ENCODE measurements at places on chromosomes 5 and 9.

DNA sequence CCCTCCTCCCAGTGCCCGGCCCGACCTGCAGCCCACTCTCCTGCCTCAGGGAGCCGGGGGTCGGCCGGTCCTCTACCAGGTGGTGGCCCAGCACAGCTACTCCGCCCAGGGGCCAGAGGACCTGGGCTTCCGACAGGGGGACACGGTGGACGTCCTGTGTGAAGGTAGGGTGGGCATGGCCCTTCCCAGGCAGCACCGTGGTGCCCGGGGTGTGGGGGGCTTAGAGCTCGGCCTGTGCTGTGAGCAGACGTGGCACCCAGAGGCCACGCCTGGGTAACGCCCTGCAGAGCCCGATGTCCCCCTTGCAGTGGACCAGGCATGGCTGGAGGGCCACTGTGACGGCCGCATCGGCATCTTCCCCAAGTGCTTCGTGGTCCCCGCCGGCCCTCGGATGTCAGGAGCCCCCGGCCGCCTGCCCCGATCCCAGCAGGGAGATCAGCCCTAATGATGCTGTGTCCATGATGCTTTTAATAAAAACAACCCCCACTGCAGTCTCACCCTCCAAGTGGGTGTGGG, 7.2 kb downstream of the ENTPD8 start:
- no peak for DNase-seq

DNA sequence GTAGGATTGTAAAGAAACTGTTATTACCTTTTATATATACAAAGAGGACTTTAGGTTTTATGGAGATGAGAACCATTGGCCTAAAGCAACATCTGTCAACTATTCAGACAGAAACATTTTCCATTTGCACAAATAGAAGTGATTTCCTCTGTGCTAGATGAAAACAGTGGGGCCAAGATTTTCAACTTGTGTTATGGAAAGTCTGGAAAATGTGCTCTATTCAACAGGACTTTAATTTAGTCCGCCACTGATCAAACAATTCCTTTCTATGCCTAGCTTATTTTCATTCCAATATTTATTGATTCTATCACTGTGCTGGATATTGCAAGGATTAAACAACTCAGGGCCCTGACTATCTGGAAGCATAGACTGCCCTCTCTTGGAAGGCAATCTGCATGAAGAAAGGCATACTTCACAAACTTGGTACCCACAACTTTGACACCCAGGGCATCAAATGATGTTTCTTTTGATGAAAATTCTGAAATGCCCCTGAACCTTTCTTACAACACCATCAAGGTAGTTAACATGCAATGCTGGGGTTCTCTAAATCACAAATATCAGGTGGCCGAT, 126.6 kb upstream of the HMHB1 start:
- peak; percentile 14 for DNase-seq

DNA sequence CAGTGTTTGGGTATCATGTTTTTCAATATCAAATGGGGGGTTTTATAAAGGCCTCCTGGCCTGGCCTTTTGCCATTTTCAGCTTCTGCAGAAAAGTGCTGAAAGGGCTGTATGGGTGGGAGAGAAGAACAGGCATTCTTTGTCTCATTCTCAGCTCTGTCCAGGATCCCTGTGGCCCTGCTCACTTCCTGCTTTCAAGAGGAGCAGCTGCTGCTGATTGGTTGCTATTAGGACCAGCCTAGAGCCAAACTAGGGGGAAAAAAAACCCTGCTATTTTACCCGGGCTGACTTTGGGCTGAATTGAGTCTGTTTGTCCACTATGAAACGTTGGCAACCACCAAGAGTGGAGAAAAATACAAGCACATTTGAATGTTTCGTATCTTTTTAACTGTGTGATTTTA, 117.1 kb downstream of the CMYA5 start:
- peak; percentile 24 for DNase-seq

DNA sequence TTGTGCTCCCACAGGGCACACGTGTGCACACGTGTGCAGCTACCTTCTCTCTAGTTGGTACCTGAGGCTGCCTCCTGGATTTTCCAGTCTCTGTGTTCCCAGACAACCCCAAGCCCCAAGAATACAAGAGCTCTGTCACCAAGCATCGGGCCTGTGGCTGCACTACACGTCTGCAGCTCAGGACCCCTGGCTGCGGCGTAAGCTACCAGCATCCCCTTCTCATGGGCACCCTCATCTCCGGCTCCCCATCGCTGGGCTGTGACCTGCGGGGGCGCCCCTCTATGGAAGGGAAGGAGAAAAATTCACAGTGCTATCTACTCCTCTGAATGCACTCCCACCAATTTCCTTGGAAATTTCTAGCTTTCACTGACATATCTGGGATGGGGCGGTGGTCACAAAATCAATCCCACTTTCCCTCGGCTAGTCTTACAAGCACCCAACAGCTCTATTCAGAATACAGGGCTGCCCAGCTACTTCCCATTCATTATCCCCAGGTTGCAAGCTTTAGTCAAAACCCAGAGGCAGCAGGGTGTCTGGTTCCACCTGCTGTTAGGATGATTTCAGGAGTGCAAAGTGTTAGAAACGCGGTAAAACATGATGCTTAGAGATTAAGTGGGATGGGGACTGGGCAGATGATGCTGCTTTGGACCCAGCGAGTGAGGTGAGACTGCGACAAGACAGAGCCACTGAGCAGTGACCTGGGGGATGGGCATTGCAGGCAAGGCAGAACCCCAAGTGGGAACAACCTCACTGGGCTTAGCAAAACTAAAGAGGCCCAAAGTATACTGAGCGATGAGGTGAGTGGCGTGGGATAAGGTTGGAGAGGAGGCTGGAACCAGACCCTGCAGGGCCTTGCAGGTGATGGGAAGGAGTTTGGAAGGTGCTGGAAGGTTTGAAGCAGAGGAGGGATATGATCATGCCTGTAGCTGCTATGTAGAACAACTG, 121.7 kb downstream of the KCNIP1 start:
- DNase-seq, result no peak

GRCh38 chr5:55763746-55764420, 26.0 kb downstream of the DDX4 start:
- no peak for DNase-seq

GRCh38 chr9:37693260-37693659, 42.5 kb downstream of the FRMPD1 start:
- DNase-seq, result no peak

- DNase-seq, result no peak
These were observed 346.2 kb upstream of the CTNND2 start for GRCh38 chr5:12250454-12250853.

- DNase-seq, result peak; percentile 50
These were observed 59.9 kb downstream of the EFNA5 start for GRCh38 chr5:107610798-107611197.

- no peak for DNase-seq
These were observed 30.8 kb upstream of the PURA start for GRCh38 chr5:140083120-140083519.

DNA sequence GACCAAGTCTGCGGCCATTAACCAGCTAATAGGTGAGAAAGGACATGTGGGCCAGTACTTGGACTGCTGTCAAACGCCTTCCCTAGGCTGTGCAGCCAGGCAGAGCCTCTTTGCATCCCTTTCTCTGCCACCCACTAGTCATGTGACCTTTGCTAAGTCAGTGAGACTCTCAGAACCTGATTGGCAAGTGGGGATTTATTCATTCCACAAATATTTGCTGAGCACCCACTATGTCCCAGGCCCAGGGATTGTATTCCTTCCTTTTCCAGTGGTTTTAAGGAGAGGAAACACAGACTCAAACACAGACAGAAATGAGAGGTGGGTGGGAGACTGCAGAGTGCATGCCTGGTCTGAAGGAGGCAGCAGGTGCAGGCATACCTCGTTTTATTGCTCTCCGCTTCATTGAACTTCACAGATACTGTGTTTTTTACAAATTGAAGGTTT, 71.6 kb upstream of the GALNT10 start:
- DNase-seq, result peak; percentile 19

DNA sequence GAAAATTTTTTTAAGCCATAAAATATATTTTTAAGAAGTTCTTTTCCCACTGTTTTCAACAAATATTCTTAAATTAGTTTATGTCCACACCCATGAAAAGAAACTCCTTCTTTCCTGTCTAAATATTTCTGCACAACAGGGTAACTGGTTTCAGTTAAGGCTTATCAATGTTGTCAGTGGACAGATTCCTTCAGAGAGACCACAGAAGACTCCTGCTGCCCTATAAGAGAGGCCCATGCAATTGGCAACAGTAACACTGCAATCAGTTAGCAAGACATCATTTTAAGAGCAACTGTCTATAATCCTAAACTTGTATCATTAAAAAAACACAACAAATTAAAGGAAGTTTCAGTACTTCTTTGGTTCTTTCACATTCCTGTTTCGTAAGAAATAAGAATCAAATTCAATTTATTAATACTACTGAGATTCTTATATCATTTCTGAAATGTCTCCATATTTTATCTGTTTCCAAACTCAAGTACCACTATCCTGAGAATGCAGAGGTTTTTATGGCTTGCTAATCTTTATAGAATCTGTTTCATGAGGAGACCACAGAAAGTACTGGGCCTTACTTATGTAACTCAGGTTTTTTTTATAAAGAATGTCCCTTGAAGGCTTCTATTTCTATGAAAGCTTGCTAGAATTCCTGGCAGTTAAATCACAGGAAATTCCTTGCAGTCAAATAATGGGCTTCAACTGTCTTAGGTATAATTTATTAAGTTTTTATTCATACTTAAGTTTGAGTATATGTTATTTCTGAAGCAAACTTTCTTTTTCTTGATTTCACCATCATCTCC, 240.2 kb downstream of the RFX3 start:
- DNase-seq, result peak; percentile 60

- no peak for DNase-seq
These were observed 24.5 kb downstream of the MRPS27 start for GRCh38 chr5:72295539-72295938.

- no peak for DNase-seq
These were observed 109.4 kb downstream of the FEM1C start for GRCh38 chr5:115435065-115435777.

DNA sequence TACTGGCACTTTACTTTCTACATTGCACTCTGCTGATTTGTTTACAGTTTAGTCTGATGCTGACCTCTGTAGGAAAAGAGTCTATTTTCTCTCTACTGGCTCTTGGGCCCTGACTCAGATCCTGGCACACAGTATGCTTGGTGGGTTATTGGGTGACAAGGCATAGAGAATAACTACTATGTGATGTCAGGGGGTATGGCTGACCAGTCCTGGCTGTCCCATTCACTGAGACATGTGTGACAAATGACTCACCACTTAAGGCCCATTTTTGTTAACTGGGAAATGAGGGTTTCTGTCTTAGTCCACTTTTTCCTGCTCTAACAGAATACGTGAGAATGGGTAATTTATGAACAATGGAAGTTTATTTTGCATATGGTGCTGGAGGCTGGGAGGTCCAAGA, 66.4 kb downstream of the DAPK1 start:
- peak; percentile 50 for DNase-seq

DNA sequence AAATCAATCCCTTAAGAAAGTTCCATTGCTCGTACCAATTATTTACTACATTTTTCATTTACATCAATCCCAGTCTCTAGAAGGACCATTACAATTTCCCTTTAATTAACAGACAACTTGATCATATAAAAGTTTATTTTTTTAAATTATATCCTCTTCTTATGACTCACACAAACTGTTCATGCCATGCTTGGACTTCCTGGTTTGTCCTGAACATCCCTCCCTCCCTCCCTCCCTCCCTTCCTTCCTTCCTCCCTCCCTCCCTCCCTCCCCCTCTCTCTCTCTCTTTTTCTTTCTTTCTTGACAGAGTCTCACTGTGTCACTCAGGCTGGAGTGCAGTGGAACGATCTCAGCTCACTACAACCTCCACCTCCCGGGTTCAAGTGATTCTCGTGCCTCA, 11.6 kb upstream of the CLTB start:
- DNase-seq, result peak; percentile 42

DNA sequence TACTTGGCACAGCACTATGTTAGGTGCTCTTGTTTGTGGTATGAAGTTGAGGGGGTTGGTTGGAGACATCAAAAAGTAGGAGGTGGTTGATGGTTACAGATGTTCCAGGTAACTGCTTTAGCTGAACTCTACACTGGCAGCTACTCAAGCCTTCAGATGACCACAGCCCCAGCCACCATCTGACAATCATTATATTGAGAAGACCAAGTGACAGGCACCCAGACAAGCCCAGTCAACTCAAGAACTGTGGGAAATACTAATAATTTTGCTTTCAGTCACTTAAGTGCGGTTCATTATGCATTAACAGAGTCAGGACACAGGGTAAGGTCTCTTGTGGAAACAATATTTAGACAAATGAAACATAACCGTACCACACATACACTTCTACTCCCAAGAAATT, 38.9 kb upstream of the SLIT3 start:
- DNase-seq, result no peak

- DNase-seq, result no peak
These were observed 35.9 kb downstream of the TNPO1 start for GRCh38 chr5:72852356-72852755.

DNA sequence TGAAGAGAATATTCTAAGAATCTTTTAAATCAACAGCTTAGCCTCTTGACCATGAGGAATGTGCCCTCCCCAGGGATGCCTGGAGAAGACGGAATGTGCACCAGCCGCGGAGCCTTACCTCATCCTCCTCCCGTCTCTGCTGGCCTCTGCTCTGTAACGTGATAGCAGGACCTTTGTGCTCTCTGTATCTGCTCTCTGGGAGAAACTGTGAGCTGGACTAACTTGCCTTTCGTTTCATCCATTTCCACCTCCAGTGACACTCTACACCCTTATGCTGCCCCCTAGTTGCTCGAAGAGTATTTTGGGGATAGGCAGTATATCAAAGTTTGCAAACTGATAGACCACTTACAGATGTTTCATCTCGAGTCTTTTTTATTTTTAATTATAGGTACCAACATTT, 141.4 kb downstream of the NPR3 start:
- DNase-seq, result peak; percentile 98

DNA sequence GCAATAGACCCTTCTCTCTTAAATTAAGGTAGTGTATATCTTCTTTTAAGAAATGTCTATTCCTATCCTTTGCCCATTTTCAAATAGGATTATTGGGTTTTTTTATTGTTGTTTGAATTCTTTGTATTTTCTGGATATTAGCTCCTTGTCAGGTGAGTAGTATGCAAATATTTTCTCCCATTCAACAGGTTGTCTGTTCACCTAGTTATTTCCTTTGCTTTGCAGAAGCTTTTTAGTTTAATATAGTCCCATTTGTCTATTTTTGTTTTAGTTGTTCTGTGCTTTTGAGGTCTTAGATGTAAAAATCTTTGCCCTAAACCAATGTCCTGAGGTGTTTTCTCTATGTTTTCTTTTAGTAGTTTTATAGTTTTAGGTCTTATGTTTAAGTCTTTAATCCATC, 104.7 kb downstream of the CWC27 start:
- DNase-seq, result no peak

- no peak for DNase-seq
These were observed 8.4 kb upstream of the GOLPH3 start for GRCh38 chr5:32182463-32183063.

DNA sequence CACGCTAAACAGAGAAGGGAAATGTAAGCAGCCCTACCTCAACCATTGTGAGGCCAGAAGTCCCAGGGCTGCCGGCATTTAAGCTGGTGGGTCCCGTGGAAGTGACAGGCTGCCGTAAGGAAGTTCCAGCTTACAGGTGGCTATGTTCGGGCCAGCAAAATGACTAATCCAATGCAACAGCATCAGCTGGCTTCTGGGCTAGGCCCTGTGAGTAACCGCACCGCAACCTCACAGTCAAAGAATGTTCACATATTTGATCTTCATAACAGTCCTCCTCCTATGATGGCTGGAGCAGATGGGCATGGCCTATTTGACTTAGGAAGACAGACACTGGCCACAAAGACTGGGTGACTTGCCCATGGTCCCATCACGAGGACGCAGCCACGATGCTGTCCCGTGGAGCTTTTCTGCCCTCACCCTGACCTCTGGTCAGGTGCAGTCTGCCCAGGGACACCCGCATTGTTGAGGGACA, 88.2 kb downstream of the LIFR start:
- peak; percentile 93 for DNase-seq

GRCh38 chr5:93054424-93055163, 526.4 kb downstream of the NR2F1-AS1 start:
- peak; percentile 13 for DNase-seq

Data from fibroblast of skin of back (primary cell).